Epithelial cell of esophagus (primary cell): ENCODE measurements at places on chromosomes 5 and 9.

GRCh38 chr9:135905380-135906258, 1.7 kb downstream of the CAMSAP1 start:
- DNase-seq, result peak; percentile 92

GRCh38 chr5:53433026-53433425, 47.4 kb upstream of the FST start:
- no peak for DNase-seq

DNA sequence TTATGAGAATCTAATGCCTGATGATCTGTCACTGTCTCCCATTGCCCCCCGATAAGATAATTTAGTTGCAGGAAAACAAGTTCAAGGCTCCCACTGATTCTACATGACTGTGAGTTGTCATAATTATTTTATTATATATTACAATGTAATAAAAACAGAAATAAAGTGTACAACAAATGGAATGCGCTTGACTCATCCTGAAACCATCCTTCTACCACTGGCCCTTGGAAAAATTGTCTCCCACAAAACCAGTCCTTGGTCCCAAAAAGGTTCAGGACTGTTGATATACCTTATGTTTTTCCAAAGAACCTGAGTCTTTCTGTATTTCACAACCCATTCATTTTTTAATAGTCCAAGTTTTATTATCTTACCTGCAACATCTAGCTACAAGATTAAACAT, 403.5 kb downstream of the TAF11L14 start:
- DNase-seq, result no peak

- DNase-seq, result no peak
These were observed 29.8 kb upstream of the SMC5 start for GRCh38 chr9:70229026-70229425.

- peak; percentile 64 for DNase-seq
These were observed 1.2 kb downstream of the PDLIM7 start for GRCh38 chr5:177496070-177496726.

GRCh38 chr9:83986765-83987401, 6.3 kb downstream of the RMI1 start:
- DNase-seq, result peak; percentile 71

- DNase-seq, result no peak
These were observed 12.9 kb upstream of the PRDM9 start for GRCh38 chr5:23494558-23494957.

GRCh38 chr9:36550135-36550534, 22.6 kb upstream of the MELK start:
- no peak for DNase-seq

GRCh38 chr9:70480405-70480980, 66.0 kb upstream of the KLF9 start:
- peak; percentile 77 for DNase-seq

DNA sequence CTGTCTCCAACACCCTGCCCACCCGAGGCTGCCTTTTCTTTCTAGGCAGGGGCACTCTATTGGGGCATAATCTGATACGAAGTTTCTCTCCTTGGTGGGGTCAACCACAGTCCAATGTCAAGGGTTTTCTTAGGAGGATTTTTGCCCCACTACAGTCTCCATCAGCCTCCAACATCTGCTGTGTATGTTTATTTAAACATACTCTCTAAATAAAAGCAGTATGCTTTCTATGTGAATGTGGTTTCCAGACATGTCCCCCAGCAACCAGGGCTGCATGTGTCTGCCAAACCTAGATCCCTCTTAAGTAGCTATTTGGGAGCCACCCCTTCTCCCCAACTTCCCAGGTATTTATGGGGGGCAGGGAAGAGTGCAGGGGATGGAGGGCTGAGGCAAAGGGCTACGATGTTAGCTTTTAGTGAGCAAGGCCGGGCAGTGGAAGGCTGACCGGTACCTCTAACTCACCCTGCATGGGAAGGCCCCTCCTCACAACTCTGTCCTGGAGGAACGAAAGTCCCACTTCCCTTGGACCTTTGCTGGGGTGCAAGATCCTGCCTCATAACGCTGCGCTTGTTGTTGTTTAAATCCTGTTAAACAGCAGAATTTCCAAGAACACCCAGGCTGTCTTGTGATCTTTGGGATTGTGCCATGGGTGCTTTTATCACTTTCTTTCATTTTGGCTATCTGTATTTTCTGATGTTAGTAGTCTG, 75.4 kb downstream of the NREP start:
- no peak for DNase-seq

DNA sequence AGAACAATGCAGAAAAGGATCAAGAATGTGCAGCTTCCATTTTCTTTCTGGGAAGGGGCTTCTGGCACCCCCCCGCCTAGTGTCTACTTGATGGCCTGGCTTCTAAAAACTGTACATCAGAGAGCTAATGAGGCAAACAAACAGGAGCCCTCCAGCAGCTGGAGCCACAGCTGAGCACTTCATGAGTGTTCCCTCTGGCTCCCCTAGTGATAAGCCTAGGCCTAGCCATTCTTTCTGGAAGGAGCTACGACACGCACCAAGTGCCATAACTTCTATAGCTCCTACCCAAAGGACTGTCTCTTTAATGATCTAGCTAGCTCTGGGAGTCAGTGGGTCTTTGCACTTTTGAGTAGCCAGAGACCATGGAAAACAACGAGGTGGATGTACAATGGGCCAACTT, 66.1 kb downstream of the DNAH5 start:
- no peak for DNase-seq

DNA sequence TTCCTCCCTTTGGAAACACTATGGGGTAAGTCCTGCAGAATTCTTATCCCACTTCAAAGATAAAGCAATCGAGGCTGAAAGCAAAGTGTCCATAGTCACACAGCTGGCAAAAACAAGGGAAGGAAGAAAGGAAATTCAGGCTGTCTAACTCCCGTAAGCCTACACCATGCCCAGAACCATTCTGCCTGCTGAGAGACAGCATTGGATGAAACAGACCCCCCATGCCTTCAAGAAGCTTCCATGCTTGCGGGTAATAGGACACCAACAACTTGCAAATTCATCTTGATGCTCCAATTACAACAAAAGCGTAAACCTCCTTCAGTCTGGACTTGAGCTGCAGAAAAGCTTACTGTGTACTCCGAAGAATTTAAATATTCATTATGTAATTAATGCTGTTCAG, 181.1 kb upstream of the WWC1 start:
- DNase-seq, result no peak

DNA sequence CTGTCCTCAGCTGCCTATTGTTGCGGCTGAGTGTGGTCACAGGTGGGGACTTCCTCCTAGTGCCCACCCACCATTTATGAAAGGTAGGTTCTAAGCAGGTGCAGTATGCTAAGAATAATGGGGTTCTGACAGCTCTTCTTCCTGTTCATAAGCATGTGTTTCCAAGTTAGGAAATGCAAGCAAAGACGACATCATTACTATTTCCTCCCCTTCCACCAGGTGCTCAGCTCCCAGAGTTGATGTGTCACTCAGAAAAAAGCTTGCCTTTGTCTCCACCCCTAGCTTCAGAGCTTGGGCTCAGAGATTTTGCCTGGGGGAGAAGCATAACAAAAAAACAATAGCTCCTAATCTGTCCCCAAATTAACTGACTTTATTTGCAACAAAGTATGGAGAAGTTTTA, 1076.7 kb downstream of the NR2F1-AS1 start:
- DNase-seq, result peak; percentile 59

DNA sequence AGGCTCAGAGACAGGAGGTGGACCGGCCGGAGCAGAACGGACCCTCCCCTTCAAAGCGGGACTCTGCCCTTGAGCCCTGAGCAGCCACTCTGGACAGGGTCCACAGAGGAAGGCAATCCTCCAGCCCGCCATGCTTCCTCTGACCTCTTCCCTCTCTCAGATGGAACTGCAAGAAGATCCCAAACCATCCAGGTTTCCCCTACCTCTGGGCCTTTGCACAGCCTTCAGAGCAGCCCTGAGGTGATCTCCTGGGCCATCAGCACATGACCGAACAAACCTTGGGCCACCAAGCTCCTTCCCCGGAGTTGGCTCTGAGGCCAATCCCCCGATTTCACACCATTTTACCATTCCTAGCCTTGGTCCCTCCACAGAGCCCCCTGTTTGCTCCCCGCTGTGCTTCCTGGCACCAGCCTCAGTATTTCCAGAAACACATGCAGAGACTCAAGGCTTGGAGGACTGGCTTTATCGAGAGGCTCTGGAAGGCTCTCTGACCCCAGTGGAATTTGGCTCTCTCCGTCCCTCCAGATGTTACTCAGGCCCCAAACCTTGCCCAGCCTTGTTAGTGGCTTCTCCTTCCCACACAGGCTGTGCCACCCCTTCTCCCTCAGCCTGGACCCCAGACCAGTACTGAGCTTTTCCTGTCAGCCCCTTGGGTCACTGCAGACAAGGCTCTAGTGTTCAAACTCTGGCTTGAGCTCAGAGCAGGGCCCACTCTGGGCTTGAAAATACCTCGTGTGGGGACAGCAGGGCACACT, 48.6 kb upstream of the KCNMB1 start:
- no peak for DNase-seq

GRCh38 chr5:180643191-180643851, 6.1 kb downstream of the FLT4 start:
- no peak for DNase-seq

DNA sequence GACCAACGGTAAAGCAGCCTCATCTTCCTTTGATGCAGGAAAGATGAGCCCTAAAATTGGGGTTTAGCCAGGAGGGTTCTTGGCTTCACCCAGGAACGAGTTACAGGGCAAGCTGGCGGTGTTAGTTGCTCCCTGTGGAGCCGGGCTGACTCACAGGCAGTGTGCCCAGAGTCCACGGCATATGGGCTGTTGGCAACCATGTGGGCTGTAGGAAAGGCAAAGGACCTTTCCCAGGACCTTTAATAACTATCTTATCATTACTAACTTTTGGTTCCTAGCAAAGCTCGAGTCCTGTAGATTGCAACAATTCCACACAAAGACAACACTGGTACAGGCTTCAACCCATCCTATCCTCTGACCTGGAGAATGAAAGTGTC, 29.8 kb upstream of the CLPTM1L start:
- no peak for DNase-seq

DNA sequence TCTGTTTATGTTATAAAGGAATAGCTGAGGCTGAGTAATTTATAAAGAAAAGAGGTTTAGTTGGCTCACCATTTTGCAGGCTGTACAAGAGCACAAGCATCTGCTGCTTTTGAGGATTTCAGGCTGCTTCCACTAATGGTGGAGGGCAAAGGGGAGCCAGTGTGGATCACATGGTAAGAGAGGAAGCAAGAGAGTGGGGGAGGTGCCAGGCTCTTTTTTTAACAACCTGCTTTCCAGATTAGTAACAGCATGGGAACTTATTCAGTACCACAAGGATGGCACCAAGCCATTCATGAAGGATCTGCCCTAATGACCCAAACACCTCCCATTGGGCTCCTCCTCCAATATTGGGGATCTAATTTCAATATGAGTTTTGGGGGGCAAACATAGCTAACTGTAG, 40.4 kb downstream of the CCL28 start:
- no peak for DNase-seq

GRCh38 chr5:71887680-71888079, 168.6 kb downstream of the CARTPT start:
- peak; percentile 85 for DNase-seq

- no peak for DNase-seq
These were observed 160.3 kb upstream of the NFIL3 start for GRCh38 chr9:91583966-91584365.

DNA sequence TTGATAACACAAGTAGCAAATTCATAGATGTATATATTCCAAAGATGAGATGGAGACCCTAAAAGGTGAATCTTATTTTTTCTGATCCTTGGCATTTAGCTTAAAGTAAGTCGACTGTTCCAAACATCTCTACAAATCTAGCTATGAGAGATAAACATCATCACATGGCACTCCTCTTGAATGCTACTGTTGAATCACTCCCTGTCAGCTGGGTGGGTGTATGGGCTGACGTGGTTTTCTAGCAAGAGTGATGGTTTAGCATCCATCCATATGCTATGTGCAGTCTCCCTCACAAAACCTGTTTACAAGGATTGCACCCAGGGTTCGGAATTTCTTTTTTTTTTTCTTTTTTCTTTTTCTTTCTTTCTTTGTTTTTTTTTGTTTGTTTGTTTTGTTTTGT, 13.8 kb downstream of the ACO1 start:
- peak; percentile 9 for DNase-seq

DNA sequence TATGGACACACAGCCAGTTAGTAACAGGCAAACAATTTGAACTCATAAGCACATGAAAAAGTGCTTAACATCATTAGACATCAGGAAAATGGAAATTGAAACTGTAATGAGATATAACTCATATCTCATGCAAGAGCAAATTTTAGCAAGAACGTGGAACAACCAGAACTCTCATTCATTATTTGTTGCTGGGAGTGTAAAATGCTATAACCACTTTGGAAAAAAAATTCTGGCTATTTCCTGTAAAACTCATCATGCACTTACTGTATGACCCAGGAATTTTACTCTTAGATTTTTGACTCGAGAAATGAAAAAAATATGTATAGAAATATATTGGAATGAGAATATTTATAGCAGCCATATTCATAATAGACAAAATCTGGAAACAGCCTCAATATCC, 205.7 kb upstream of the PUM3 start:
- DNase-seq, result no peak

DNA sequence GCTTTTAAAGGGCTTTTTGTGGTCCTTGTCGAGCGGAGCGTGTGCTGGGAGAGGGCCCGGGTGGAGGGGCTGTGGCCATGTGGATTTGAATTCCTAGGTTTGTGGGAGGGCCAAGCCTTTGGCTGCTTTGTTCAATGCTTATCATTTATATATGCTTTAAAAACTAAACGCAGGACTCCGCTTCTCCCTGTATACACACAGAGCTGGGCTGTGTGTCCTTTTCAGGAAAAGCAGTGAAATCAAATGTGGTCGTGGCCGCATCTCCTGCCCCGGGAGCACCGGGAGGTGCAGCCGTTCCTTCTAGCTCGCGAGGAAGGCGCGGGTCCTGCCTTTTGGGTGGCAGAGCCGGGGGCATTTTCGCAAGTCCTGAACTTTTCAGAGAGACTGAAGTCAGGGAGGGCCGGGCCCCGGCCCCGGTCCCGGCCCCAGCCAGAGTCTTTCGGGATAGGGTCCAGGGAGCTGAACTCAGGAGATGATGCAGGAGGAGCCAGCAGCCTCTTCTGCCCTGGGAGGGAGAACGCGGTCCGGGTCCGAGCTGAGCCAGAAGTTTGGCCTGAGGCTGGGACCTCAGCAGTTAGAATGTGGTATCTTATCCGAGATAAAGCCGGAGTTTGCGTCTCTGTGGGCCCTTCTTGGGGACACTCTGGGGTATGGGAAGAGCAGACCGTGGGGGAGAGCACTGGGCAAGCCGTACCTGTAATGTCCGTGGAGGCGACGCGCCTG, 158.8 kb downstream of the C9orf152 start:
- DNase-seq, result peak; percentile 43

DNA sequence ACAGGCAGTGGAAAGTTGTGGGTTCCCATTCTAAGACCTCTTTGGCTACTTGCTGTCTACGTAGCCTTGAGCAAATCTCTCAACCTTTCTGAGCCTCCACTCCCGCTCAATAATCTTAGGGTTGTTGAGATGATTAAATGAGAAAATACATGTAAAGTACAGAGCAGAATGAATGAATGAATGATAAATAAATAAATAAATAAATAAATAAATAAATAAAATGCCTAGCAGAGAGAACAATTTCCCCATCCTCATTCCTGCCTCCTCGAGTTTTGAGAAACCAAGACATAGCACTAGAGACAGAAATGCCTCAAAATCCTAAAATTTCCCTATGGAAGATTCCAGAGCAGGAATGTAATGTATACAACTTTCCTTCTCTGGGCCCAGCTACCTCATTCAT, 128.3 kb upstream of the RAD23B start:
- no peak for DNase-seq

- DNase-seq, result peak; percentile 50
These were observed 111.3 kb downstream of the FER start for GRCh38 chr5:108858959-108859358.
